ENCODE measurements at places on chromosomes 5 and 9. TPM values are rescaled to one million over a fixed set of nuclear protein-coding genes. Genes with fewer than 3 reads are reported as not detected.

Gene SUSD3
- 2.1 TPM for total RNA-seq

Gene CDC42SE2
- total RNA-seq: 9.4 TPM

Gene C1QTNF3
- total RNA-seq: 0.31 TPM

Gene WNT8A
- total RNA-seq: not detected

Gene SRD5A1
- total RNA-seq: 20.7 TPM

Gene PPP6C
- total RNA-seq: 21.2 TPM

Gene SCGB3A2
- not detected for total RNA-seq

Gene ADRA1B
- 1.7 TPM for total RNA-seq
